Stimulated activated CD8-positive, alpha-beta memory T cell treated with anti-CD3 and anti-CD28 coated beads, Interleukin-15, amount 100 ng/mL, for 48 hours (primary cell): ENCODE measurements at places on chromosomes 2 and 18.

GRCh38 chr2:238286551-238286950 is 1.9 kb downstream of the PER2 start:
- no peak for DNase-seq

GRCh38 chr2:241252778-241253475 is 62.5 kb downstream of the HDLBP start:
- no peak for DNase-seq

DNA sequence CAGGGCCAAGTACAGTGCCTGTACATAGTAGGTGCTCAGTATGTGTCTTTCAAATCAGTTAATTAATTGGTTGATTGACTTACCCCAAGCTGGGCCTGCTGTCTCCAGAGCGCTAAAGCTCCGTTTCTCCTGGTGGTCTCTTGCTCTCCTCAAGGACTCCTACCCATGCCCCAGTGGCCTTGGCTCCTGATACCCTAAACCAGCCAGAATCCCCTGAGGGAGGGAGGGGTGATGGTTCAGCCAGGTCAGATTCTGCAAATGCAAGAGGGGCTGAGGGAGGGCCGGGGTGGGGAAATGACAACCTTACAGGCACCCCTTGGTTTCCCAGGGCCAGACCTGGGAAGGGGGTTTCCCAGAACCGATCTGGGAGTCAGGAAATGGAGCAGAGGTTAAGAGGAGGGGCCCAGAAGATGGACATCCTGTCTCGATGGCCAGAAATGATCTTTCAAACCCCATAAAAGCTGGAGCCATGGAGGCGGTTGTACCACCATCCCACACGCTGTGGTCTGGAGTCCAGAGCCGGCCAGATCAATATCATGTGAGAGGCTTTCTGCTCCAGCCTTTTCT is 209.1 kb downstream of the TNS1 start:
- no peak for DNase-seq

GRCh38 chr18:36419900-36420531 is 122.5 kb downstream of the FHOD3 start:
- DNase-seq, result no peak

DNA sequence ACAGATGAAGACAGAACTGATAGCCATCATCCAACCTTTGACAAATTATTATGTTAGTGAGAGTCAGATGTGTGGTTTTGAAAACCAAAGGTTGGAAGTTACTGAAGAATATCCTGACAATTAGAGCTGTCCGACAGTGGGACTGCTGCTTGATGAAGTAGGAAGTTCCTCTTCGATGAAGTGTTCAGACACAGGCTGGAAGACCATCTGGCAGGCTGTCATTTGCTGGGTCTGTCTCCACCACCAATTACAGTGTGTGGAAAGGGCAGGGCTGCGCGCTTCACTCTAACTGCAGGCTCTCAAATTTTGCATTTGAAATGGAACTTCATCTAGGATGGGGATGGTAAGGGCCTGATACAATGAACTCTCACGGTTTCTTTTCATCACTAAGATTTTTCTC is 313.8 kb downstream of the PIK3C3 start:
- no peak for DNase-seq

GRCh38 chr18:36186461-36187192 is 670 bp upstream of the MOCOS start:
- DNase-seq, result no peak
